ENCODE measurements at places on chromosomes 4 and X.
A peak's percentile ranks its signal among the peaks of the same experiment; 100 is the strongest.

DNA sequence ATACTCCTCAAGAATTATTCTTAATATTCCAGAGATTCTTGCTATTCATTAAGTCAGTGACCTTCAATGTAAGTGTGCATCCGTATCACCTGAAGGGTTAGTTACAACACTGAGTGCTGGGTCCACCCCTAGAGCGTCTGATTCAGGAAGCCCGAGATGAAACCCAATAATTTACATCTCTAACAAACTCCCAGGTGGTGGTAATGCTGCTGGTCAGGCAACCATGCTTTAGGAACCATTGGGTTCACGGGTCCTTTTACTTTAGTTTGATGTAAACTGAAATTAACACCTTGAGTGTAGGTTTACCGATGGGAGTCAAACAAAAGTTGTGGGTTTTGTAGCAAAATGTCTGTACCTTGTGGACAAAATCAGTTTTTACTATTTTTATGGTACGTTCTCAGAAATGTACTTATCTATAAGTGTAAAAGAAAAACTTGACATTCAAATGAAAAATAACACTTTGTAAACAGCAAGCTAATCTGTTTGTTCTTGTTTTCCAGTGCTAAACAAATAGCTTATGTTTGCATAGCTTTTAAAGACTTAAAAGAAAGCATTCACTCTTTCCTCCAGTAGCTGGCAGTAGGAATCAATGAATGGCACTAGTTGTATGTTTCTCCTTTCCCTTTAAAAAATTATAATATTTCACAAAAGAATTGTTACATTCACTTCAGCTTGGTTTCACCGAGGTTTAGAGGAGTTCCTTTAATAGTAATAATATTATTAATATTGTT lies 32.7 kb downstream of the ACE2 start:
- DNase-seq: no peak

DNA sequence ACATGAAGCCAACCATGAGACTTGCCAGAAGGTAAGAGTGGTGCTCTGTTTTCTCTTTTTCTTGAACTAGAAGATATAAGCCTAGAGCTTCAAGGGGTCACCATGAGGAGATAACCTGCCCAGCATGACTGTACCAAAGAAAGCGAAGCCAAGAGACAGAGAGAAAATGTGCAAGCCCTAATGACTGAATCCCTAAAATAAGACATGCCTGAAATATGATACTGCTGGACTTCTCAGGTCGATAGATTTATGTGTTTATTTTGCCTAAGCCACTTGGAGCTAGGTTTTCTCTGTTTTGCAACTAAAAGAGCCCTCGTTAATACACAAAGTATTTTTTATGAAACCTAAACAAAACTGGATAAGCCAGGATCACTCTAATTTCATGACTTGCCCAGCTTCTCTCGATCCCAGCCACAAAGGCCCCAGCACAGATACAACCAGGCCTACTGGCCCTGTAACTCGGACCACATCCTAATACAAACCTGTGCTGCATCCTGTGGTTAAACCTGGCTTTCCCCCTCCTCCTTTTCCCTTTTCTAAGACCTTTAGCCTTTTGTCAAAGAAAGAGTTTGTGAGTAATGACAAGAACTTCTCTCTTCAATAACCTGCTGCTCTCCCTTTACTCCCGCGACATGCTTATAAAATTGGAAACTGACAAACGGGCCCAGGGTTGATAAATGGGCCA lies 185.8 kb downstream of the APBB2 start:
- DNase-seq: no peak

- DNase-seq: no peak
Measured at GRCh38 chr4:47383829-47384427, 79.6 kb downstream of the COMMD8 start.

GRCh38 chr4:137310593-137311490 lies 221.5 kb downstream of the PCDH18 start:
- no peak for DNase-seq

DNA sequence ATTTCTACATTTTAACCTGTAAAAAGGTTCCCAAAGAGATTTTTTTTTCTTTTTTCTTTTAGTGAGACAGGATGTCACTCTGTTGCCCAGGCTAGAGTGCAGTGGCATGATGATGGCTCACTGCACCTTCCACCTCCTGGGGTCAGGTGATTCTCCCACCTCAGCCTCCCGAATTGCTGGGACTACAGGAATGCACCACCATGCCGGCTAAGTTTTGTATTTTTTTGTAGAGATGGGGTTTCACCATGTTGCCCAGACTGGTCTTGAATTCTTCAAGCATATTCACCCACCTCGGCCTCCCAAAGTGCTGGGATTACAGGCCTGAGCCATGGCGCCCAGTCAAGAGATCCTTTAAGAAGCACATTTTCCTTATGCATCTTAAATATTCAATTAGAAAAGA lies 12.6 kb downstream of the RHOH start:
- DNase-seq: no peak

- DNase-seq: peak; percentile 29
Measured at GRCh38 chrX:42714981-42715700, 62.8 kb downstream of the PPP1R2C start.

DNA sequence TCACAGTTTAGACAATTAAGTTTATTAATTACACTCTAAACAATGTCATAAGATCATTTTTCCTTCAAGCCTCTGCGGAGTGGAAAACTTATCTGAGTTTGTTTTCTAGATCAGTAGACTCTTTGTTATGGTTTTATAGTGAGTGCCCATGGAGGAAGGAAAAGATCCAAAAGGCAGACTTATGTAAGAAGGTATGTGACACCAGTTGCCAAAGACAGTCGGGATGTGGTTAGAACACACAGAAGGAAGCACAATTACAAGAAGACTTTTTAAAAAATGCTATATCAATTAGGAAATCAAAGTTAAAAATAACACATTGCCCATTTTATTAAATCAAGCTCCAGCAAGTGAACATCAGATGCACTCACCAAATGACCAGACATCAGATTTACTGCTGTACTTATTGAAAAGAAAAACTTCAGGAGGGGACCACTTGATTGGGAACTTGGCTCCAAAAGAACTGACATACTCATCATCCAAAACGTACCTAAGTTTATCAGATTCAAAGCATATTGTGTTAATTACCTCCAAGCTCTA lies 57.1 kb downstream of the NIPAL1 start:
- no peak for DNase-seq

DNA sequence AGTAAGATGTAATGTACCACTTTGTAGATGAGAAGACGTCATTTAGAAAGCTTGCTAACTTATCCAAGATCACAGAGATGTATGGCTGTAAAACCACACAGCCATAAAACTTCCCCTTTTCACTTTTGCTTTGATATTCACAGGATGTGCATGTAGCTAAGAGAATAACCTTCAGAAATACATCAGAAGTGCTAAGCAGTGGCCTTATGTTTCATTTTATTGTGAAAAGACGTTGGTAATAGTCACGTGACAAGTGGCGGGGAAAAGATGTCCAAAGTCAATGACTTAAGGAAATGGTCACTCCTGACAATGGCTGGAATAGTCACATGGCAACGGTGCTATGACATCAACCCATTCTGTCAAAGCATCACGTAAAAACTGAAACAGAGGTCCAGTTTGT lies 12.9 kb upstream of the WDR17 start:
- DNase-seq: no peak

GRCh38 chr4:57094832-57095223 lies 15.4 kb downstream of the IGFBP7 start:
- DNase-seq: no peak

GRCh38 chr4:57418133-57418532 lies 307.9 kb upstream of the IGFBP7 start:
- DNase-seq: no peak

GRCh38 chr4:119898211-119898610 lies 168.4 kb downstream of the MAD2L1 start:
- no peak for DNase-seq

GRCh38 chrX:17024886-17025285 lies 78.4 kb downstream of the REPS2 start:
- DNase-seq: no peak

- no peak for DNase-seq
Measured at GRCh38 chrX:107709266-107709806, 66.3 kb downstream of the TSC22D3 start.

GRCh38 chrX:3711331-3711917 lies 2.0 kb downstream of the PRKX start:
- no peak for DNase-seq

- no peak for DNase-seq
Measured at GRCh38 chr4:1584498-1584897, 99.6 kb downstream of the FAM53A start.

- peak; percentile 11 for DNase-seq
Measured at GRCh38 chr4:36326476-36327029, 45.1 kb downstream of the DTHD1 start.

- no peak for DNase-seq
Measured at GRCh38 chr4:27412613-27413012, 552.0 kb downstream of the STIM2 start.

GRCh38 chr4:87240341-87240740 lies 19.9 kb upstream of the KLHL8 start:
- DNase-seq: no peak

DNA sequence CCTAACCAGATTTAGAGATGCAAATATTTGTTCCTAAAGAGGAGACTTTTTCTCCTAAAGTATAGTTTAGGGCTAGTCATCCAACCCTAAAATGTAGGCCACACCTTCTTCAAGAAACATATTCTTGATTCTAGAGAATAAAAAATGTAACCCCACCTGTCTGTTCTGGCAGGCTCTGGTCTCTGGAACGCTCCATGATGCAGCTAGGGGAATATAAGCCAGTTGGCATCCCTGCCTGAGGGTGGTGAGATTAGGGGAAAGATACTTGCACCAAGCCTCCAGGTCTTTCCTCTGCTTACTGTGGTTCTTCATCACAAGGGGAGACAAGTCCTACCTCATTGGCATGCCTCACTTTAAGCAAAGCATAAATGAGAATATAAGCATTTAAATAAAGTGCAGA lies 21.2 kb upstream of the TBC1D9 start:
- no peak for DNase-seq

DNA sequence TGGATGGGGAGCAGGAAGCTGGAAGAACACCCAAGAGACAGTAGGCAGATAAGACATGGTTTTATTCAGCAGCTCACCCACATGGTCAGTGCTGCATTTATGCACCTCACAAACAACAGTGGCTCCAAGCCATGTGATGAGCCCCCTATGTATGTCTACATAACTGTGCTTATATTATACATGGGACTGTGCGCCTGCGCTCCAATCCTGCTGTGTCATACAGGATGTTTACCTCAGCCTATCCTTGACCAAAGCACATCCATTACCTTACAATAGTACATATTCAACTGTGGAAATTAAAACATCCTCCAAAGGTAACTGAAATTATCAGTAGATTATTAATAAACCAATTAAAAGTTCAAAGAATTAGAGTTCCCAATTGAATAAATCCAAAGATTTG lies 44.1 kb upstream of the SGMS2 start:
- DNase-seq: peak; percentile 5

- no peak for DNase-seq
Measured at GRCh38 chr4:184850431-184851199, 24.8 kb upstream of the ACSL1 start.

DNA sequence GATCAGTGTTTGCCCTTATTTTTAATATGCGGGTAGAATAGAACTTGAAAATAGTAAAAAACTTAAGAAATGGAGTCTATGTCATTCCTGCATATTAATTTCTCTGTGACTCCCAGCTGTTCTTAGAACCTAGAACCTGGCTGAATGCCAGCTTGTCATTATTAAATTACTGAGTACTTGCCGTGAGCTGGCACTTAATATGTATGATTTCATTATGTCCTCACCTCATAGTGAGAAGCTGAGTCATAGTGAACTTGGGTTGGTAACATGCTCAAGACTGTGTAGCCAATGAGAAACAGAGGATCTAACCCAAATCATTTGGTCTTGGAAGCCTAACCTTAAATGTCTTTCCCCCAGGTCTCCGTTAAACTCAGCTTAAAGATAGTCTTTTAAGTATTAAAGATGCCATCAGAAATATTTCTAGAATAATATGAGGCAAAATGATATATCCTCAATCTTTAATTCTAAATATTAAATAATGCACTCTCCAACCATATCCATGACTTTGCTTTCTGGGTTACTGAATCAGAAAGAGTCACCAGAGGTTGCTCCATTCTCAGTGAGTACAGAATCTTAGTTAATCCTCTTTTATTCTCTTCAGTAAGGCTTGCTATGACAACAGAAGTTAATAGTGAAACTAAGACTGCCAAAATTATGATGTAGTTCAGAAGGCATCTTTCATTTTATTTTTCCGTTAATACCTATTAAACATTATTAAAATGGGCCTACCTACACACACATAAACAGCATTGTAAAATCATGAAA lies 58.6 kb upstream of the TLL1 start:
- DNase-seq: no peak

- DNase-seq: no peak
Measured at GRCh38 chr4:4358093-4358854, 28.6 kb upstream of the NSG1 start.

DNA sequence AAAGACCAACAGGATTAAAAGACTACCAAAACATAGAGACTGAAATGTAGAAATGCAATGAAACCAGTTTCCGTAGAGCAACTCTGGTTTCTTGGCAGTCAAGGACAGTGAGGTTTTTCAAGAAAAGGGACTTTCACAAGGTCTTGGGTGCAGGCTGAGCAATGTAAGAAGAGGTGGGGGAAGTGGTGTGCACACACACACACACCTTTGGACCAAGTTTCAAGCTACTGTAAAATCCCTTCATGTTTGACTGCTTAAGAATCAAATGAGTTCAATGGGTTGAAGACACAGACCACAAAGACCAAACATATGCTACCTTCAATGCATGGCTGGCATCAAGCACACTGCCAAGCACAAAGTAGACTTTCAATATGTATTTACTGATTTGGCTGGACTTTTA lies 17.8 kb upstream of the MCF2 start:
- no peak for DNase-seq

DNA sequence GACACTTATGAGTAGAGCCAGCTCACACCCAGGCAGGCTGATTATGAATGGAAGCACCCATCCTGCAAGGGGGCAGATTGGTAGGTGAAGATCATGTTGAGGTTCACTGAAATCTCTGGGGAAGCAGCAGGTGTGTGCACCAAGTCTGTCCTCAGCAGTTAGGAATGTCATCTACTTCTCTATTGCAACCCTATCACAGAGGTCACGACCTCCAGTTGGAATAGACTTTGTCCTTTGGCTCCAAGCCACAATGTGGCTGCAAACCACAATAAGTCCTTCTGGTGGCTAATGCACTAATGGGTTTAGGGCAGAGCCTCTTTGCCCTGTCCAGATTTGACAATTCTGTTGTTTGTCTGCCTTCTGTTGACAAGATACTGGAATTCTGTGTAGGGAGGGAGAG lies 1056.7 kb downstream of the PCDH19 start:
- DNase-seq: no peak

GRCh38 chr4:155617296-155617695 lies 49.4 kb upstream of the GUCY1A1 start:
- DNase-seq: no peak

DNA sequence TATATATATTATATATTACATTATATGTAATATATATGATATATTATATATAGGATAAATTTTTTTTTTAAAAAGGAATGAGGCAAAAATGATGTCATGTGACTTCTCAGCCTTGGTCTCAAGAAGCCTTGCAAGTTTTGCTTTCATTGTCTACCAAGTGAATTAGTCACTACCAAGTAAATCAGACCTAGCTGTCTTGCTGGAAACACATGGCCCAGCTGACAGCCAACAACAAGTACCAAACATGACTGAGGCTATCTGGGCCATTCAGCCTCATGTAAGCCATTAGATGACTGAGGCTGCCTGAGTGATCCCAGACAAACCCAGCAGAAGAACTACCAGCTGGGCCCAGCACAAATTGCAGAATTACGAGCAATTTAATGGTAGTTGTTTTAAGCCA lies 44.9 kb downstream of the HAND2 start:
- DNase-seq: no peak
